CD4-positive, alpha-beta memory T cell (primary cell): ENCODE measurements at places on chromosomes 1 and 21. TPM values are rescaled to one million over a fixed set of nuclear protein-coding genes. Genes with fewer than 3 reads are reported as not detected.

GRCh38 chr1:85307987-85308832, 31.8 kb upstream of the BCL10 start:
- H3K4me3 ChIP-seq = peak overlapping the region; percentile 24
- peaks cover 12% of the 10 kb centered on the region for H3K27me3 ChIP-seq
- H3K4me1 ChIP-seq = peaks cover 8% of the 10 kb centered on the region
- no peak overlapping the region for H3K27ac ChIP-seq
- peak; percentile 36 for DNase-seq
- H3K36me3 ChIP-seq = no peaks in the 10 kb centered on the region

DNA sequence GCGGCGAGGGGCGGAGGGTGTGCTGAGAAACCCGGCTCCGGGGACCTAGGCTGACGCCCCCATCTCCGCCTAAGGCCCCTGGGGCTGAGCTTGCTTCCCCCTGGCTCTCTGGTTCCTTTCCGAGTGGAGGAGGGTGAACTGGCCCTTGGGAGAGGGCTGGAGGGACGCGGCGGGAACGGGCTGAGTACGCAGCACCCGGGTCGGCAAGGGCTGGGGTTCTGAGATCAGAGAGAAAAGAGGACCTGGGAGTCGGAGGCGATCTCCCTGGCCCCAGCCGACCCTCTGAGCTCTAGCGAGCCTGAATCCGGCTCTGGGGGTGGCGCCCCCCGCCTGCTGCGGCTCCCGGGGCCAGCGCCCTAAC, 270.8 kb downstream of the FOXD2 start:
- no peak overlapping the region for H3K4me3 ChIP-seq
- peaks cover 20% of the 10 kb centered on the region for H3K4me1 ChIP-seq
- no peak for DNase-seq
- no peak overlapping the region for H3K27ac ChIP-seq
- no peaks in the 10 kb centered on the region for H3K36me3 ChIP-seq
- H3K27me3 ChIP-seq = peaks cover 31% of the 10 kb centered on the region

GRCh38 chr1:10867138-10867721, 70.8 kb upstream of the CASZ1 start:
- peaks cover 25% of the 10 kb centered on the region for H3K27me3 ChIP-seq
- H3K4me1 ChIP-seq = peaks cover 13% of the 10 kb centered on the region
- peak; percentile 58 for DNase-seq
- H3K36me3 ChIP-seq = no peaks in the 10 kb centered on the region

DNA sequence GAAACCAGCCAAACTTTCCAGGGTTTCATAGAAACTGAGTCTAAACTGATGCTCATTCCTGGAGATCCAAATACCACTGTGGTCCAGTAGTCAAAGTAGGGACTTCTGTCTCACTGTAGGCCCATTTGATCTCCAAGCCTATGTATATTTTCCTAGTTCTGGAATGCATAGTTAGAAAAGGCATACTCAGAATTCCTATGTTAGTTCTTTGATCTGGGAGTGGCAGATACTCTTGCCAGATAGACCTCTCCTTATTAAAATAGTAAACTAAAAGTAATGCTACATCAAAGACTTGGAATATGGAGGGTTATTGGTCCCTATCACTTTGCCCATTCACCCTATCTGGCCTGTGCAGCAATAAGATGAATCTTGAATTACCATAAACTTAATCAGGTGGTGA, 10.4 kb upstream of the SGIP1 start:
- DNase-seq = no peak
- no peak overlapping the region for H3K4me3 ChIP-seq
- H3K27ac ChIP-seq = no peak overlapping the region
- H3K27me3 ChIP-seq = no peaks in the 10 kb centered on the region
- H3K36me3 ChIP-seq = no peaks in the 10 kb centered on the region

- no peak overlapping the region for H3K27ac ChIP-seq
- H3K4me1 ChIP-seq = peaks cover 59% of the 10 kb centered on the region
- no peaks in the 10 kb centered on the region for H3K36me3 ChIP-seq
- no peak for DNase-seq
- H3K27me3 ChIP-seq = no peaks in the 10 kb centered on the region
Measured at GRCh38 chr1:204511366-204511765, 4.8 kb upstream of the MDM4 start.

DNA sequence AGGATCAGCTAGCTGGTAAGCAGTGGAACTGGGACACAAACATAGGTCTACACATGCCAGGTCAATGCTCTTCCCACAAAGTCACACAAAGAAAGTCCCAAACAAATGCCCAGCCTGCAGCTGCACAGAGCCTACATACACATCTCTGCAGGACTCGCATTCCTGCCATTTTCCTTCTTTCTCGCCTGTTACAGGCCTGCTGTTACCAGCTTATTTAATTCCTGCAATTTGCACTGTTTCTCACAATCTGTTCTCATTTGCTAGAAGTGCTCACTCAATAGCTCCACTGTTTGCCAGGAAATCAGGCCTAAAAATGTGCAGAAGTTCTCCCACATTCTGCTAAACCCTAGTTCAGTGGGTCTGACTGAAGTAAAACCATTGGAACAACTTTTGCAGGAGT, 362.6 kb upstream of the C1orf87 start:
- H3K27ac ChIP-seq = no peak overlapping the region
- no peaks in the 10 kb centered on the region for H3K4me1 ChIP-seq
- no peaks in the 10 kb centered on the region for H3K36me3 ChIP-seq
- H3K27me3 ChIP-seq = no peaks in the 10 kb centered on the region
- no peak overlapping the region for H3K4me3 ChIP-seq
- no peak for DNase-seq

- no peak for DNase-seq
- H3K4me3 ChIP-seq = no peak overlapping the region
- H3K36me3 ChIP-seq = no peaks in the 10 kb centered on the region
- H3K27me3 ChIP-seq = no peaks in the 10 kb centered on the region
- H3K4me1 ChIP-seq = no peaks in the 10 kb centered on the region
Measured at GRCh38 chr1:157226739-157227138, 88.5 kb upstream of the ETV3 start.

- no peaks in the 10 kb centered on the region for H3K4me1 ChIP-seq
- no peaks in the 10 kb centered on the region for H3K36me3 ChIP-seq
- H3K27ac ChIP-seq = no peak overlapping the region
- peaks cover 4% of the 10 kb centered on the region for H3K27me3 ChIP-seq
Measured at GRCh38 chr1:201648066-201648906, 109.4 kb downstream of the NAV1 start.

- H3K27ac ChIP-seq = no peak overlapping the region
- H3K4me1 ChIP-seq = no peaks in the 10 kb centered on the region
- H3K27me3 ChIP-seq = no peaks in the 10 kb centered on the region
- no peak overlapping the region for H3K4me3 ChIP-seq
- DNase-seq = no peak
Measured at GRCh38 chr1:158058237-158058985, 65.0 kb downstream of the KIRREL1 start.

- no peaks in the 10 kb centered on the region for H3K36me3 ChIP-seq
- DNase-seq = no peak
- no peaks in the 10 kb centered on the region for H3K4me1 ChIP-seq
- H3K27ac ChIP-seq = no peak overlapping the region
Measured at GRCh38 chr1:229117664-229118300, 153.1 kb upstream of the RAB4A start.

- no peaks in the 10 kb centered on the region for H3K27me3 ChIP-seq
- H3K27ac ChIP-seq = peak within 1 kb of the TSS; percentile 71
- peaks cover 43% of the 10 kb centered on the region for H3K4me1 ChIP-seq
- no peak for DNase-seq
- peak within 1 kb of the TSS; percentile 32 for H3K4me3 ChIP-seq
Measured at GRCh38 chr1:15524021-15524282, at the start of gene CASP9. Gene CASP9 (minus strand): TSS chr1:15524215. CDS start chr1:15524200, 15 bp downstream.

GRCh38 chr1:110218739-110219138, 8.6 kb downstream of the KCNC4 start:
- no peak overlapping the region for H3K4me3 ChIP-seq
- no peaks in the 10 kb centered on the region for H3K36me3 ChIP-seq
- no peak overlapping the region for H3K27ac ChIP-seq
- H3K4me1 ChIP-seq = peaks cover under 1% of the 10 kb centered on the region
- H3K27me3 ChIP-seq = no peaks in the 10 kb centered on the region

- H3K4me3 ChIP-seq = no peak overlapping the region
- no peak for DNase-seq
- H3K27ac ChIP-seq = no peak overlapping the region
- peaks cover 7% of the 10 kb centered on the region for H3K4me1 ChIP-seq
- no peaks in the 10 kb centered on the region for H3K27me3 ChIP-seq
Measured at GRCh38 chr1:228212415-228212965, 4.6 kb downstream of the OBSCN start.

DNA sequence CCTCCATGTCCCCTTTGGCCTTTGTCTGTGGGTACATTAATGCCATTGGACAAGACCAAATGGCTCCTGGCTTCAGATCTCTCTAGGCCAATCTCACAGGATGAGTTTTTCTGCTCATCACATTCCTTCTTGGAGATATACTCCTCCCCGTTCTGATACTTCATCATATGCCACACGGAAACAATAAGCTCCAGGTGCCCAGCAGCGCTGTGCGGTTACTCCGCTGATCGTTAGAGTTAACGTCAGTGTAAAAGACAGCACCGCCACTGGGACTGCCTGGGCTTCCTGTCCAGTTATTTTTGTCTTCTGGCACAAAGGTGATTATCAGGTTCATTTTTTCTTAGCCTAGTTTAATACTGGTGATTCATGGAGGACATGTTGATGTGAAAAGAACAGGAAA, 22.5 kb downstream of the CACHD1 start:
- H3K4me3 ChIP-seq = no peak overlapping the region
- no peak for DNase-seq
- H3K36me3 ChIP-seq = no peaks in the 10 kb centered on the region

The HSPG2 gene
- total RNA-seq = 1.2 TPM

The FBLIM1 gene
- total RNA-seq = not detected

The ICOSLG gene
- total RNA-seq = 4.9 TPM

The MYOM3 gene
- total RNA-seq = not detected

The DYRK3 gene
- total RNA-seq = 1.2 TPM

The NUDT17 gene
- 5.6 TPM for total RNA-seq
